Stimulated activated CD4-positive, alpha-beta T cell treated with anti-CD3 and anti-CD28 coated beads, TNF-alpha, amount 100 ng/mL, for 48 hours (primary cell): ENCODE measurements at places on chromosomes 4 and X.

GRCh38 chr4:138255917-138256597 is 13.9 kb upstream of the SLC7A11 start:
- DNase-seq: no peak

DNA sequence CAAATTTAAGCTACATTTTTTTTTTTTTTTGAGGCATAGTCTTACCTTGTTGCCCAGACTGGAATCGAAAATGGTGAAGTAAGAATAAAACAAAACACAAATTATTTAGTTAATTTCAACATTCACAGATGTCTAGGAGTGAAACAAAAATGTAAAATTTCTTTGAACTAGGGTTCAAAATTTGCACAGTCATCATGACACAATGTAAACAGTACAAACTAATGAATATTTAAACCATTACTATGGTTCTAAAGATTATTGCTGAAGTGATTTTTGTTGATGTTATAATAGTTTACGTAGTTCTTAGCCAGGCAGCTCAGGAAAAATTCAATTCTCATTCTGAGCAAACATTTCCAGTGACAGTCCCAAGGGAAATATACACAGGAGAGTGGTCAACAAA is 633.1 kb downstream of the GRXCR1 start:
- DNase-seq: no peak

DNA sequence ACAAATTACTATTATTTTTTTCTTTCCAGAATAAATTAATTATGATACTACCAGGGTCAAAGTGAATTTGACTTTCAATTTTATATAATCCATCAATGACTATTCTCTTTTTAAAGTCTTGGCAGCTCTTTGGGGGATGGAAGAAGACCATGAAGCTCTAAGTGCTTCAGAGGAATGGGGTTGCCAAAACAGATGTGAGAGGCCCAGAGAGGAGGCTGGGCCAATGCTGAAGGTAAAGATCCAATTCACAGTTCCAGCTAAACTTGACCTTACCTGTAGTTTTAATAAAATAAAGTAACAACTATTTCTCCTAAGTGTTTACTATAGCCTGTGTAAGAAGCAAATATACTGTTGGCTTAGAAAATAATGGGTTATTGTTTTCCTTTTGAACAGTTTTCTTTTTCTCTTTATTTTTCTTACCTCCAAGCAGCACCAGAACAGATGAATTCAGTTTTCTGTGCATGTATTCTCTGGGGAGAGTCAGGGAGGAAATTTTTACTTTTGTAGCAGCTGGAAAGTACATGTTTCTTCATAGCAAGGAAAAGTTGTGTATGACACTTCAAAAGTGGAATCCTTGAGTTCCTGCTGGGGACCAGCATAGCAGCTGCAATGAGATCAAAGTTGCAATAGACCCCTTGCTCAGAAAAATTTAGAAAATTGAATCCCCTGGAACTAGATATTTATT is 104.9 kb downstream of the CEP44 start:
- no peak for DNase-seq

DNA sequence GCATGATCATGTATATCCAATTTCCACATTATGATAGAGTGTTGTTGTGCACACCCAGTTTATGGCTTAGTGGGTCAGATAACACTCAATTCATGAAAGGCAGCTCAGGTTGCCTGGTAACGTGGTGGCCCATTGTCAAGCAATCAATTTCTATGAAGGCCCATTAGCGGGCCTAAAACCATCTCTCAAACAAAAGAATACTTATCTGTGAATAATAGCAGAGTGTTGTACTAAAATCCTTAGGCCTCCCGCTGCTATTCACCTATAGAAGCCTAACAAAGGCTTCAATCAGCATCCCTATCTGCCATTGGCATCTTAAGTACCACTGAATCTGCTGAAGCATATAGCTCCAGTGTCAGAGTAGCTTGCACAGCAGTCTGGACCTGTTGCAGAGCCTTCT is 849.6 kb upstream of the POU3F4 start:
- no peak for DNase-seq

DNA sequence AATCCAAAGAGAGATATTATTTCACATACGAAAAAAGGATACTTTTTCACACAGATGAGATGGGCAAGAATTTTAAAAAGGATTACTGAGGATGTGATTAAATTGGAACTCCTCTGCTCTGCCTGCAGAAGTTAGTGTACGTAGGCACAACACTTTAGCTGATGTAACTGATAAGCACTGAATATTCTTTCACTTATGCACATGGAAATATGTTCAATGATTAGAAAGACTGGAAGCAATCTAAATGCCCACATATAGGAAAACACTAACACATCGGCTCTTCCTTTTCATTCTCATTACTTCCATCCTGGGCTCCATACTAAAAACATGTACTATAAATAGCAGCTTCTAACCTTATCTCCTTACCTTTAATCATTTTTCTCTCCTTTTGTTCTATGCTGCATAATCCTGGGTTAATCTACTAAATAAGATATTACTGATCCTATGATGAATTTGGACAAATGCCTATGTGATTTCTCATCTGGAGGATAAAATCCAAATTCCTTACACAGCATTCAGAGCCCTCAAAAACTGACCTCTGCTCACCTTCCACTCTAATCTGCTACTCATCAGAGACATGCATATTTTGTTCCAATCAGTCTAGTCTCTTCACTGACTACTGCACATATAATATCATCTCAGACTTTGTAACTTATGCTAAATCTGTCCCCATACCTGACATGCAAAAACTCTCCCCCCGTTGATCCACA is 197.8 kb downstream of the PDGFC start:
- no peak for DNase-seq

GRCh38 chr4:31020363-31020762 is 300.2 kb downstream of the PCDH7 start:
- no peak for DNase-seq

- DNase-seq: no peak
Observed at GRCh38 chr4:95798003-95798402, 41.9 kb upstream of the PDHA2 start.

GRCh38 chrX:31223817-31224216 is 152.0 kb upstream of the FTHL17 start:
- no peak for DNase-seq

- DNase-seq: no peak
Observed at GRCh38 chr4:151855747-151856146, 94.9 kb upstream of the GATB start.

DNA sequence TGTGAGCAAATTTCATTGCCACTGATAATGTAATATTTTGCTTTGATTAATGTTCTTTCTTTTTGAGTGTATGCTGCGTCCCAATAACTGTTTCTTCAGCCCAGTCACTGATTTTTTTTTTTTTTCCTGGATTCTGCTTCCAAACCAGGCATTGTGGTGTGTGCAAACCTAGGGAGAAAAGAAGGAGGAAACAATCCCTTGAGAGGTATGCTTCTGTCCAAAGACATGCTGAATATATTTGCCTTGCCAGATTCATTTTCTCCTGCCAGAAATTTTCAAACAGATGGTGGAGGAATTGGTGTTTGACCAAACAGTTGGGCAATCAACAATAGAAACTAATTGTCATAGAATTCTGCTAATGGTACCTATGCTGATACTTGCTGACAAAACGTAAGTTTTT is 753.6 kb downstream of the RPA4 start:
- no peak for DNase-seq

DNA sequence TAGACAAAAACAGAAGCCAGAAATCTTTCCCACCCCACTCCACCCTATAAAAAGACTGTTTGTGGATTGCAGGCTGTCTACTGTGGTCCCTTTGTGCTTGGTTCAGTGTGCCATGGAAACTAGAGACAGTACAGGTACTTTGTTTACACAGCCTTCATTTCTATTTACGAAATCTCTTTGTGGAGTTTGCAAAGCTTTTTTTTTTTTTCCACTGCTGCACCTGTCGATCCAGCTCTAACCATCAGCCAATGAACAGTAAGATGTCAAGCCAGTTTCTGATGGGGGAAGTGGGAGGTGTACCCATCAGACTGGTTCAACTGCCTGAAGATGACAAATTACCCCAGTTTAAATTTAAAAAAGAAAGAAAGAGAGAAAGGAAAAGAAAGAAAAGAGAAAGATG is 20.2 kb upstream of the LRBA start:
- DNase-seq: no peak
